MCF 10A (cell line): ENCODE measurements at places on chromosomes 13 and 19.

GRCh38 chr19:2982983-2983350 lies 5.6 kb downstream of the TLE6 start:
- peak; percentile 90 for DNase-seq

- DNase-seq, result no peak
Measured at GRCh38 chr19:22532388-22533300, 101.5 kb upstream of the ZNF492 start.

DNA sequence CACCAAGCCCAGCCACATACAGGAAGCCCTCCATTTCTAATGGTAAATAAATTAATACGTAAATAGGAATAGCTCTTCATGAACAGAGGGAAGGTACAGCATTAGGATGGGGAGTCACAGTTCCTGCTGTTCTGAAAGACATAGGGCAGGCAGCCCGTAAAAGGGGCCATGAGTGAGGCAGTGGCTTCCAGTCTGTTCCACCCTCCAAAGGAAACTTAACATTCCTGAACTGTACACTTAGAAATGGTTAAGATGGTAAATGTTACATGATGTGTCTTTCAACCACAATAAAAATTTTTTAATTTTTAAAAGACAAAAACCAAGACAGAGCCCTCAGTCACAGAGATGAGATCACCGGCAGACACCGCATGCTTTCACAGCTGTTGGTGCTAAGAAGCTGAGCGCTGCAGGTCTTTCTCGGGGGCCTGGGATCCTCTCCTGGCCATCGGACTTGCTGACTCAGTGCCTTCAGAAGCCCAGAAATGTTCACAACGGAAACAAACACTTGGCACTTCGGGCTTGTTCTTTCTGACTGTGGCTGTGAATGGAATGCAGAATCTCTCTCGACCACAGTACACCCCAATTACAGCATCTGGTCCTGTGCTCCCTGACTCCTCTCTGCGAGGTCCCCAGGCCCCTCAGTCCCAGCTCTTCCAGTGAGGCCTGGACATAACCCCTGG lies 36.4 kb downstream of the EPS15L1 start:
- peak; percentile 74 for DNase-seq

DNA sequence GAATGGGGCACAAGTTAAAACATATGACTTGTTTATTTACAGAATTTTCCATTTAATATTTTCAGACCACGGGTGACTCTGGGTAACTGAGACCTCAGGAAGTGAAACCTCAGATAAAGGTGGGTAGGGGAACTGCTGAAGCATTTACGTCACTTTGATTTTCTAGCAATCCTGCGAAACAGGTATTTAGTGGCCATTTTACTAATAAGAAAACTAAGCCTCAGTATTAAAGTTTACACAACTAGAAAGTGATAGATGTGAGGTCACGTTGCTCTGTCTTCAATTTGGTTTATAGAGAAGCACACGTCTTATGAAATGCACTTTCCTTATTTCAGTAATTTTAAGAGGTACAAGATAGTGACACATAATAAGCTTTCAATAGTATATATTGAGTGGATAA lies 402.8 kb downstream of the FGF9 start:
- no peak for DNase-seq

DNA sequence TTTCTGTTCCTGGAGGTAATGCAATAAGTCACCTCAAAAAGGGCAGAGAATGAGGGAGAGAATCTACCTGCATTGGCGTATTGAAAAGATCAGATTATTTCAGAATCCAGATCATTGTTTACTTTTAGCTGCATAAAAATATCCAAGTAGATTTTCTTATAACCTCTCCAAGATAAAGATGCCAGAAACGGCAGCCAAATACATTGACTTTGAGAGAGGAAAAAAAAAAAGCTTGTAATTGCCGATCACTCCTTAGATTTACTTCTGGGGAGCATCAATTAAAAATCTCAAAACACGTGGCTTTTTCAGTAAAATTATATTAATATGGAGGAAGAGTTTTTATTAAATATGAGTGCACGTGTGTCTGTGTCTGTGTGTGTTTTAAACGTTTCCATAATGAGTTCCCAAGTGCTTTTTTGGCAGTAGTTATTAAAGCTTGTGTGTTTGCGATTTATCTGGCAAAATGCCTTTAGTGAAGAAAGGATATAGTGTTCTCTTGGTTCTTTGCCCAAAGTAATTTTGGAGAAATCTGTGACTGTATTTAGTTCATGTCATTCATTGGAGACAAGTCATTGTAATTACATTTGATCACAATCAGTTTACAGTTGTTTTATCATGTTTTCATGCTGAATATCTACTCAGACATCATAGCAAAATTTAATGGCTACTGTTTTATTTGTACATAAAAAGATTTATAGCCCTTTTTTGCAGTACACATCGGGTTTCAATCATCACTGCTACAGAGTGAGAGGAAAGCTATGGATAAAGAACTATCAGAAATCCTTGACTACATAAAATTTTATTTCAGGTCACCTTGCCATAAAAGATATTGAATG lies 176.1 kb downstream of the TM9SF2 start:
- peak; percentile 11 for DNase-seq

DNA sequence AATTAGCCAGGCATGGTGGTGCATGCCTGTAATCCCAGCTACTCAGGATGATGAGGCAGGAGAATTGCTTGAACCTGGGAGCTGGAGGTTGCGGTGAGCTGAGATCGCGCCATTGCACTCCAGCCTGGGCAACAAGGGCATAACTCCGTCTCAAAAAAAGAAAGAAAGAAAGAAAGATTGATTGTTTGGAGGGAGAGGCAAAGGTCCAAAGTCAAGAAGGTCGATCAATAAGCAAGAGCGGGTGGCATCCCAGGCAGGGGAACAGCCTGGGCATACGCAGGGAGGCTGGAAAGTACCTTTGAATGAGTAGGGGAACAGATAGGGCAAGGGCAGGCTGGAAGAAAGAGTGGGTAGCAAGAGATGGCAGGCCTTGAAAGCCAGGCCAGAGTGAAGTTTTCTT lies 11.9 kb upstream of the APOC4 start:
- no peak for DNase-seq
